Upper lobe of right lung (tissue), 1 donor: ENCODE measurements at places on chromosomes 7 and 10.
A peak's percentile ranks its signal among the peaks of the same experiment; 100 is the strongest.

DNA sequence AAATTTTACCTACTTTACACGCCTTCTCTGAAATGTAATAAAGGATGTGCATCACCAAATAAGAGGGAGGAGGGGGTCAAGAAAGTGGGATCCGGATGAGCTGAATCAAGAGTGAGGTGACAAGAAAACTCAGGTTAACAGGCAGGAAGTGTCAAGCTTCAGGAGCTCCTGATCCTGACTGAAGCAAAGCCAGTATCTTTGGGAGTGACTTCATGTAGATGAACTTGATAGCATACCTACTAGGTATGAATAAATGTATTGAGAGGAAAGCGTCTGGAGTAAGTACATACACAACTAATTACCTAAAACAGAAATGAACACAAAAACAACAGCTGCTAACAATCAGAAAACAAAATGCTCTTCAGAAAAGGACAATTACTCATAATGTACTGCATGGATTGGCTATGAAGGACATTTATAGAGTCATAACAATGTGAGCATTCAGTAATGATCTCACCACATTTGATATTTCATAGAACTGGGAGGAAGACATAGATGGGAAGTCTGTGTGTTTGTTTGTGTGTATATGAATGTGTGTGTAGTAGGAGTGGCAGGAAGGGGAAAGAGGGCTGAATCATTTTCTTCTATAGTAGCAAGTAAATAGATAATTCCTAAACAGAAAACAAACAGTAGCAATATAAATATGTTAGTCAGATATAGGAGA, 29.4 kb downstream of the PRKG1 start:
- no peak for DNase-seq

DNA sequence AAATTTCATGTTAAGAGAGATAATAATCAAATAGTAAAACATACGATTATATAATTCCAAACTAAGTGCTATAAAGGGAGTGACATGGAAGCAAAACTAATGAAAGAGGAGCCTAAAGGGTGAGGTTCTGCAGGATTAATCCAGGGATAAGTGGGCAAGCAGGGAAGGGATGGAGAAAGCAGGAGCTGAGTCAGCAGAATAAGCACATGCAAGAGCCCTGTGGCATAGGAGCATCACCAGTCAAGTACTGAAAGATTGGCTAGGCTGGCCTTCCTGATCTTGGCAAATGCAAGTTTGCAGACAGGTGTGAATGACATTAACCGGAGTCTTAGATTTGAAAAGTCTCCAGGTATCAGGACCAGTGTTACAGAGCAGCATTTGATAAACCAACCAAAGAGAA, 336.4 kb downstream of the ELMO1 start:
- DNase-seq = no peak

- DNase-seq = no peak
Observed at GRCh38 chr10:95177429-95177828, 16.6 kb upstream of the ACSM6 start.

GRCh38 chr7:96686305-96686704, 23.3 kb downstream of the SEM1 start:
- DNase-seq = no peak

- DNase-seq = no peak
Observed at GRCh38 chr10:4527281-4527970, 298.6 kb upstream of the AKR1E2 start.

- no peak for DNase-seq
Observed at GRCh38 chr7:65915921-65916657, 43.2 kb downstream of the VKORC1L1 start.

- DNase-seq = no peak
Observed at GRCh38 chr10:50469288-50469687, 154.5 kb downstream of the SGMS1 start.

DNA sequence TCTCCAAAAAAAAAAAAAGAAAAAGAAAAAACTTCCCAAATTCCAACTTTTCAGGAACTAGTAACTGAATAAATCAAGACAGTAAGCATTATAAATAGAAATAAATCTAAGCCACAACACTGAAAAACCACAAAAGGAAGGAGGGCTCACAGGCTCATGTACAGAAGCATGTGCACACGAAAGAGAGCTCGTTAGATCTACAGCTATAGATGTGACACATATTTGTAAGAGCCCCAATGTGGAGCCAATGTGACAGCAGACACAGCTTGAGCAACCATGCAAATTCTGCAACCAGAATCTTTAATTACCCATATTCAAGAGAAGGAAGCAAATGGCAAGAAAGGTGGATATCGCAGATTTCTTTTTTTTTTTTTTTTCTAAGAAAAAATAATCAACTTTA, 94.7 kb downstream of the SORBS1 start:
- no peak for DNase-seq

- no peak for DNase-seq
Observed at GRCh38 chr10:61130366-61130765, 186.4 kb upstream of the RHOBTB1 start.

- no peak for DNase-seq
Observed at GRCh38 chr7:16055263-16055976, 365.9 kb downstream of the CRPPA start.

- DNase-seq = no peak
Observed at GRCh38 chr10:102963756-102964025, 45.6 kb downstream of the CNNM2 start.

DNA sequence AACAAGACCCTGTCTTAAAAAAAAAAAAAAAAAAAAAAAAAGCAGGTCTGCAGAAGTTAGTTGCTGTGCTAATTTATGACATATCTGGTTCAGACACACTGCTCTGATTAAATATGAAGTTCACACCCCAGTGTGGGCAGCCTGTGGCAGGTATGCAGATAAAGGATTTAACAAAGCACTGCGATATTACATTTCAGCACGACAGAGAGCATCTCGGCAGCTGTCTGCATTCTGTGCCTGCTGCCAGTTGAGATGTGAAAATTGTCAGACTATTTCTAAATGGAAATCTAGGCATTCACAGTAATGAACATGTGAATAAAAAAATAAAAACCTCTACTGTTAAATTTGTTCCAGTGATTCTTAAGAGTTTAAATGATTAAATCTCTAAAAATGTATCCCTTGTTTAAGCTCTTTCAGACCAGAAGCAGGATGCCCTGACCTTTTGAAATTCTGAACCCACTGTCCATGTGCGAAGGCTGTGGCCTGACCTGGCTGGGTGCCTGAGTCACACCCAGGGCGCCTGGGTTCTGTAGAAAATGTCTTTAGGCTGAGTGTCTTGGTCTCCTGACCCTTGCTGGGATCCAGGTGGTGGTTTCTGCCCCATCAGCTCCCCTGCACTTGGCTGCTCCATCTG, 272.9 kb downstream of the WDR37 start:
- DNase-seq = no peak

- DNase-seq = no peak
Observed at GRCh38 chr7:19470031-19470430, 238.8 kb downstream of the POLR1F start.

- DNase-seq = peak; percentile 45
Observed at GRCh38 chr10:131654471-131655087, 246.2 kb upstream of the PPP2R2D start.

DNA sequence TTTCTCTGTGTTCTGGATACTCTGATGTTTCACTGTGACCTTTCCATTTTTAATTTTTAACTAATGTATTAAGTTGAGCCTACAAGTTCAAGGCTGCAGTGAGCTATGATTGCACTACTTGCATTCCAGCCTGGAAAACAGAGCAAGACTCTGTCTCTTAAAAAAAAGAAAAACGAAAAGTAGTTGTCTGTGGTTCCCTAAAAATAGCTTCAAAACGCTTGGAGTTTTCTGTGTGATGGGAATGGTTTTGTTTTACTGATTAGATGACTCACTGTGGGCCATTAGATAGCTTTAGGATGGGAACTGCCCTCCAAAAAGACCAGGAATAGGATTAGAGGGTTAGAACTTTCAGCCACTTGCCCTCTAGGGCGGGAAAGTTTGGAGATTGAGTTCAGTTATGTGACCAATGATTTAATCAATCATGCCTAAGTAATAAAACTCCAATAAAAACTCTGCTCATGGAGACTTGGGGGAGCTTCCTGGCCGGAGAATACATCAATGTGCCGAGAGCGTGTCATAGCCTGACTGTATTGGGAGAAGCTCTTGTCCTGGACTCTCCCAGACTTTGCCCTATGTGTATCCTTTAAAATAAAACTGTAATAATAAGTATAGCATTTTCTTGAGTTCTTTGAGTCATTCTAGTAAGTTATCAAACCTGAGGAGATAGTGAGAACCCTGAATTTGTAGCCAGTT, 147.1 kb downstream of the LYZL1 start:
- no peak for DNase-seq

- no peak for DNase-seq
Observed at GRCh38 chr7:20350996-20351692, 20.4 kb downstream of the ITGB8 start.

- DNase-seq = no peak
Observed at GRCh38 chr7:141920281-141920680, 4.1 kb downstream of the OR9A4 start.

DNA sequence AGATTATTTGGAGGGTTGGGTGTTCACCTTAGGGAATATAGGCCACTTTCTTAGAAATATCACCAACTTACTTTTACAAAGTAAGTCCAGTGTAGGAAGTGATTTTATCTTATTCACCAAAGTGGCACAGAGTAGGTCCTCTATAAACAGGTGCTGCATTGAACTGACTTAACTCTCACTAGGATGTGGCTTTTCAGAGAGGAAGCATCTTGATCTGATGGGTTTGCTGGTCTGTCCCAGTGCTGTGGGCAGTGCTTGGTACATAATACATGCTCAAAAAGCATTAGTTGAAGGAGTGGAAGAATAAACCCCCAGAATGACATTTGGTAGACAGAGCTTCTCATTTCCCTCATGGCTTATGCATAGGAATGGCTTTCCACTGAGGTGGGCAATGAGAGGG, 334.7 kb downstream of the LRMDA start:
- DNase-seq = no peak

DNA sequence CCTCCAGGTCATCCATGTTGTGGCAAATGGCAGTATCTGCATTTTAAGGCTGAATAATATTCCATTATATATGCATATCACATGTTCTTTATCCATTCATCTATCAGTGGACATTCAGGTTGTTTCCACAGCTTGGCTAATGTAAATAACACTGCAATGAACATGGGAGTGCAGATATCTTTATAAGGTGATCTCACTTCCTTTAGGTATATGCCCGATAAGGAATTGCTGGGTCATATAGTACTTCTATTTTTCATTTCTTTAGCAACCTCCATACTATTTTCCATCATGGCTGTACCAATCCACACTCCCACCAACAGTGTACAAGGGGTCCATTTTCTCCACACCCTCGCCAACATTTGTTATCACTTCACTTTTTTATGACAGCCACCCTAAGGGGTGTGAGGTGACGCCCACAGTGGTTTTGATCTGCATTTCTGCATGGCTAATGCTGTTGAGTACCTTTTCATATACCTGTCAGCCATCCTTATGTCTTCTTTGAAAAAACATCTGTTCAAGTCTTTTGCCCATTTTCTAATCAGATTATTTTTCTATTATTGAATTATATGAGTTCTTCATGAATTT, 18.9 kb downstream of the ABI1 start:
- no peak for DNase-seq

GRCh38 chr7:93226310-93226709, at the start of gene HEPACAM2:
Gene HEPACAM2 (minus strand): TSS chr7:93226469.
- DNase-seq = no peak

DNA sequence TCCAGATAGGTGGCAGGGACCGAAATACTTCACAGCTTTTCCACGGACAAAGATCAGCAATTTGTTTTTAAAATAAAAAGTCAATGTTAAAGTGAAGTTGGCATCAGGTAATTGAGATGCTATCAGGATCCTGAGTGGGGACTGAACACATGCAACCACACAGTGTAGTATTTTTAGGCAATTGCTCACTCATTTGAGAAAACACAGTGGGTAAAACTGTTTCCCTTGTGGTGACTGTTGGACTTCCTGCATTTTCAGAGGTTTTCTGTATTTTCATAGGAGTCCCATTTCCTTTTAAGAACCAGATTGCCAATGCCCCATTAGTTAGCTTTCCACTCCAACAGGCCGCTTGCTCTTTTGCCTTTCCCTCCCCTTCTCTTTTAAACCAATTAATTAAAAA, 159.5 kb upstream of the ZNF32 start:
- DNase-seq = no peak

DNA sequence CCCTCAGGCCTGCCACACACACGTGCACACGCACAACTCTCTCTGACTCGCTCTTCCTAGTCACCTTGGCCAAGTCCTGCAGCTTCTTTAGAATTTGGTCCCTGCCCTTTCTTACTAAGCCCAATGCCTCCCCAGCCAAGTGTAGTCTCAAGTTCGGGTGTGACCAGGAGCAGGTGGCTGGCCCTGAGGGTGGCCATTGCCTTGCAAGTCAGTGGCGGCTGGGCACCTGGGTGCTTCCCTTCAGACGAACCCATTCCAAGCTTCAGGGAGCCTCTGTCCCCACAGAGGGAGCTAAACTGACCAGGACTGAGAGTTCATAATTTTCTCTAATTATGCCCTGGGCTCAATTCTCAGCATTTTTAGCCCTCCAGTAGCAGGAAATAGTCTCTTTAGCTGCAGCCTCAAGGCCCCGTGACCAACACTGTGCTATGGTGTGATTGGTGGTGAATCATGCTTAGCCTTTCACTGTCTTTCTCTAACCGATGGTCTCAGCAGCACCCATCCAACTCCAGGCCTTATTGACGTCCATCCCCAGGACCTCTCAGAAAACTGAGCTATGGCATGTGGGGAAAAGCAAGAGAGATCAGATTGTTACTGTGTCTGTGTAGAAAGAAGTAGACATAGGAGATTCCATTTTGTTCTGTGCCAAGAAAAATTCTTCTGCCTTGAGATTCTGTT, 34.7 kb upstream of the FXYD4 start:
- DNase-seq = no peak

- DNase-seq = peak; percentile 65
Observed at GRCh38 chr10:130027716-130028464, 63.8 kb upstream of the EBF3 start.

GRCh38 chr10:110304394-110304779, 333 bp downstream of the SMNDC1 start:
- no peak for DNase-seq

GRCh38 chr10:125060826-125061556, 99.4 kb downstream of the CTBP2 start:
- peak; percentile 92 for DNase-seq

GRCh38 chr10:33799281-33799943, 464.9 kb upstream of the NRP1 start:
- DNase-seq = no peak

DNA sequence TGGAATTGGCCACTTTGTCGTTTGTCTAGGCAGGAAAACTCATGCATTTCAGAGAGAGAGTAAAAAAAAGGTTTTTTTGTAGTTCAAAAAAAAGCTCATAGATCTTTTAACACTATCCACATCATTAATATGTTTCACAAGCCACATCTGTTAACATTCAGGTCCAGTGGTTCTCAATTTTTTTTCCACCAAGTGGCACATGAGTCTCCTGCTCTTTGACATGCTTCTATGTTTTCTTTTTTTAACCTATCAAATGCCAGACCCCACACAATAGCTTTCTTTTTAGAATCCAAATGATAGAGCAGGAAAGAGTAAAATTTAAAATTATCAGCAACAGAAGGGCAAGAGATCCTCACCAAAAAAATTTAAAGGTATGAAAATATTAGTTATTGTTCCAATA, 20.3 kb downstream of the NOD1 start:
- DNase-seq = no peak

- DNase-seq = no peak
Observed at GRCh38 chr10:75353183-75353582, 48.4 kb downstream of the ZNF503 start.

- DNase-seq = no peak
Observed at GRCh38 chr10:95286707-95287106, 4.1 kb downstream of the PDLIM1 start.

- no peak for DNase-seq
Observed at GRCh38 chr7:22855049-22855392, 32.4 kb upstream of the TOMM7 start.
